Right ventricle myocardium superior (tissue), 1 donor: ENCODE measurements at places on chromosomes 4 and X. TPM values are rescaled to one million over a fixed set of nuclear protein-coding genes. Genes with fewer than 3 reads are reported as not detected.

Gene DDX60
- 4.4 TPM for total RNA-seq

DNA sequence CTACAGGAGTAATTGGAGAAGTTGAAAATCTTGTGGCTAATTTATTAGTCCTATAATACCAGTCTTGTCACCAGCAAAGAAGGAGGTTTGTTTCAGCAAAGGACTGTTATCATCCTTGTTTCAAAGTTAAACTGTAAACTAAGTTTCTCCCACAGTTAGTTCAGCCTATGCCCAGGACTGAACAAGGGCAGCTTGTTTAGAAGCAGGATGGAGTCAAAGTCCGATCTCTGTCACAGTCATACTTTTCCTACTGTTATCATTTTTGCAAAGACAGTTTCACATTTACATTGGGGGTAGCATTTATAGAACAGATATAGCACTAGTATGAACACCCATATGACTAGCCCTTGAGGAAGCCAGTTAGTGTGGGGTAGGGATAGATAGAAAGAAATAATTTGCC, 46.4 kb downstream of the AKAP4 start:
- no peak for DNase-seq

DNA sequence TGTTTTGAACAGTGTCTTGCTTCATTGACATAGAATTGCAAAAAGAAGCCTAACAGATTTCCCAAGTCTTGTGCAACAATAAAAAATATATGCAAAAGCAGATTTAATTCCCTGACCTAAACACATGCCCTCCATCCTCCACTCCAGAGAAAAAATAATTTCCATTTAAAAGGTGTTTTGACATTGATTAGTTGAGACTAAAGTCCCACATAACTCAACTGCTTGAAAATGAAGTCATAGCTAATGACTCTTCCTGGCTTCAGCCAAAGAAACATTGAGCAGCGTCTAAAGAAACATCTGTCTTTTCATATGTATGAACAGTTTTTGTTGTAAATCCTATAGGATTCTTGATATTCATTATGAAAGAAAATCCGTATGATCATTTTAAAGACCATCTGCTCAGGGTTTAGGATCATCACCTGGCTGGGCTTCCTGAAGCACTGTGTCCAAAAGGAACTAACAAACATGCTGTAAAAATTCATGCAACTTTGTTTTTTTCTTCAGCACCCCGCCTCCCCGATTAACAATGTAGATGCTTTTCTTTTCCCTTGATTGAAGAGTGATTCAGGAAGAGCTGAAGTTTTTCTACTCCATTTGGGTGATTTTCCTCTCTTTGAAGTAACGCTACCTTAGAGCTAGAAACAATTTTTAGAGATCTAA, 273.4 kb downstream of the HS3ST1 start:
- DNase-seq, result no peak

DNA sequence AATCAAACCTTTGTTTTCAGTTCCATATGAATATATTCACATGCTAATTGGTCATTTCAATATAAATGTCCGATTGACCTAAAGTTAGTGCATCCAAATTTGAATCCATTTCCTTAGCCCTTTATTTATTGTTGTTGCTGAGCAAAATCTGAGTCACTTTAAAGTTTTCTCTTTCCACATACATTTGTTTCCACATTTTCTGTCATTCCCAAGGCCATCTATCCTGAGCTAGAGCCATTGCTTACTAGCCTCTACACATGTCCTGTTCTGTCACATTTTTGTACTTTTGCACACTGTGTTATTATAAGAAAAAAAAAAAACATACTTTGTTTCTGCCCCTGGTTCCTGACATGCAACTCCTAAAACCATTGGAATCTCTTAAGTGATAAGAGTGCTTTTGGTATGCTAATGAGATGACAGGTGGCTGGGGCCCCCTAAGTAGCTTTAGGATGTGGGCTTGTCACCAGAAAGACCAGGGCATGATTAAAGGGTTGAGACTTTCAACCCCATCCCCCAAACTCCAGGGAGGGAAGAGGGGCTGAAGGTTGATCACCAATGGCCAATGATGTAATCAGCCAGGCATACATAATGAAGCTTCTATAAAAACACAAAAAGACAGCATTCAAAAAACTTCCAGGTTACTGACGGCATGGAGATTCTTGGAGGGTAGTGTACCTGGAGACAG, 353.3 kb upstream of the MAGEB16 start:
- DNase-seq, result no peak

Gene MEPE
- not detected for total RNA-seq

DNA sequence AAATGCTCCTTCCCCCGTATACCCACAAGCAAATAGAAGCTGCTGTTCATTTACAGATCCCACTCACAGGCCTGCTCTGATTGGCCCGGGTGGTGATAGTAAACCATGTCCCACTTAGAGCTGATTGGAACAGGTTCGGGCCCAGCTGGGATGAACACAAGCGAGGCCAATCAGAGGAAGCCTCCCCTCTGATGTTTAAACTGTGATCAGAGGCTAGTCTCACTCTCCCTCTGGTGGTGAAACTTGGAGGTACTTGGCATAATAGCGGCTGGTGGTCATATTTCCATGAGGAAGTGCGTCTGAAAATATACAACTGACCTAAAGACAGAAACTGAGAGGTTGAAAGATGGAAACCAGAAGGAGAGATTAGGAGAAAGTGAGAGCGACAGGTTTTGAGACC, 51.5 kb upstream of the TRPC3 start:
- DNase-seq, result no peak

- no peak for DNase-seq
Observed at GRCh38 chr4:83413676-83414075, 41.9 kb downstream of the HELQ start.

- no peak for DNase-seq
Observed at GRCh38 chr4:37388681-37389365, 144.3 kb downstream of the NWD2 start.

DNA sequence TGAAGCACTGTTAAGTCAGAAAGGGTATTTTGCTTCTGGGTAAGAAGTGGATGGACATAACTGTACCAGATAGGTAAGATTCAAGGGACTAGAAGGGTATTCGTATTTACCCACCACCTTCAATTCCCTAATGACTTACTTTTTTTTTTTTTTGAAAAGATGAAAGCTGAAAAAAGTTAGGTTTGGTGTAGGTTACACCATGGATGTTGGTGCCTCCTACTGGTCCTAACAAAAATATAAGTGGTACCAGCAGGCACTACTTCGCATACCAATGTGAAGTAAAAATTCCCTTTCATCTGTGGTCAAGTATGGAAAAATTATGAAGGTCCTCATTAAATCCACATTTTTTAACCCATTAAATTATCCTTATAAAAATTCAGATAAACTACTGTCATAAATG, 7.2 kb downstream of the ANKRD17 start:
- no peak for DNase-seq

Gene COX7B2
- not detected for total RNA-seq

DNA sequence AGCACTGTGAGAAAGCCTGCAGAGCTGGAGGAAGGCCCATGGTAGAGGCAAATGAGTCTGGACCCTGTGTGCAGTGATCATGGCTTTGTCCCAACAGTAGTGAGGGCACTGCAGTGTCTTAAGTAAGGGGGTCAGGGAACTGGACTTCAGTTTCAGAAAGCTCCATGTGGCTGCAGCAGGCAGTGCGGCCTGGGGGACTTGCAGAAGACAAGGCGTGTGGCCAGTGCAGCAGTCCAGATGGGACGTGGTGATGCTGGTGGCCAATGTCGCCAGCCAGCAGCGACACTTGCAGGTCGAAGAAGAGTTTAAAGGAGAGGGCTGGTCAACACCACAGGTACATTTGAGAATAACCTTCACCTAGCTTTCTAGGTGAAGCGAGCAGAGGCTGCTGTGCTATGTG, 113.4 kb downstream of the ZNF827 start:
- DNase-seq, result no peak

DNA sequence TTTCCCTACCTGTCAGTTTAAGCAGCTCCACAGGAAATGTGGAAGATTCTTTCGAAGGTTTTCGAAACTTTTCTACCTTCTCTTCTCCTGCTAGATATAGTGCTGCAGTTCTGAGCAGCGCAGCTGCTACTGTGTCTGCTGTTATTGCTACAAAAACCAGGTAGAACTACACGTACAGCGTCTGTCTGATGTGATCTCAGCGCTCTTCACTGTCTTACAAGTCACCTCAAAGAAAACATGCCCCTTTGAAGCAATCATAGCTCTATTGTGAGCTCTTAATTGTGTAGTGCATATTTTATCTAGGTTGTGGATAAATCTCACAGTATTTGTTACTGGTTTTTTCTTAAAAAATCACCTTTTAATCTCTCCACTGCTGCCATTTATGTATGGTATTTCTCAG, 147.6 kb upstream of the BMPR1B start:
- no peak for DNase-seq

DNA sequence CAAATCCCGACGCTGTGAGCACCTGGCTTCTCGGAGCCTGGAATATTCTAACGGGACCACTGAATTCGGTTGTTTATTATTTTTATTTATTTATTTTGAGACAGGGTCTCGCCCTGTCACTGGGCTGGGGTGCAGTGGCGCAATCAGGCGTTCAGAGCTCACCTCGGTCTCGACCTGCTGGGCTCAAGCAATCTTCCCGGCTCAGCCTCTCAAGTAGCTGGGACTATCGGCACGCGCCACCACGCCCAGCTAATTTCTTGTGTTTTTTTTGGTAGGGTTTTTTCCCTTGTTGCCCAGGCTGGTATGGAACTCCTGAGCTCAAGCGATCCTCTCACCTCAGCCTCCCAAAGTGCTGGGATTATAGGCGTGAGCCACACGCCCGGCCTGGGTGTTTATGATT, 21.5 kb upstream of the S100P start:
- no peak for DNase-seq

DNA sequence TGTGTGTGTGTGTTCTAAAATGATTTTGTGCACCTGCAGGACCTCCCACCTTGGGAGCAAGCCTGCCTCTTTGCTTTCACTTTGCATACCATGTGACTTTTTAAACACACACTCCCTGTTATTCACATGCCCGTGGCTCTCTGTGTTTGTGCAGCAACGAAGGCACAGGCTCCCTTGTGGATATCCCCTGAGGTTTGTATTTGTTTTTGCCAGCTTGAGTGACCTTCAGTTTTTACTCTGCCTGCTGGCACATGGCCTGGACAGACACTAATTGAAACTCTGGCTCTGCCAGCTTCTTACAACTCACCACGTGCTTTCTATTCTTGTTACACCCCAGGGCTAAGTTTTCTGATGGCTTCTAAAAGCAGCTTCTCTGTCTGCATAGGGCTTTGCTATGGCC, 885.8 kb downstream of the SH3BGRL start:
- peak; percentile 23 for DNase-seq

DNA sequence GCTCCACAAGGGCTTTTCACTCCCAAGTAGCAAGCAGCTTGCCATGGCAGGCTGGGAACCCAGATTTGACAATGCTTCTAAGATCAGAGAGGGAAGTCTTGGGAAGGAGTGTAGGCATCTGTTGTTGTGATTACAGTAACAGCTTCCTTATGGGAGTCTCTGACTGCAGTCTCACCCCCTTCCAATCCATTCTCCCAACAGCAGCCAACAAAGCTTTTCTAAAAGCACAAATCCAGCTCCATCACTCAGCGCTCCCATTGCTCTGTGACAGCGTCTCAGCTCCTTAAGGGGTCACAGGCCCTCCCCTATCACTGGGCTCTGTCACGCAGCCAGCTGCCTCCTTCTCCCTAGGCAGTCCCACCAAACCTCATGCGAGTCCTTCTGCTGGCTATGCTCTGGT, 7.1 kb downstream of the IGFBP7 start:
- DNase-seq, result peak; percentile 61

GRCh38 chr4:25767877-25768725, 94.7 kb downstream of the SEL1L3 start:
- peak; percentile 50 for DNase-seq

GRCh38 chrX:31483336-31483735, 411.5 kb upstream of the FTHL17 start:
- no peak for DNase-seq

GRCh38 chr4:85928775-85929591, 430.9 kb downstream of the MAPK10 start:
- no peak for DNase-seq

DNA sequence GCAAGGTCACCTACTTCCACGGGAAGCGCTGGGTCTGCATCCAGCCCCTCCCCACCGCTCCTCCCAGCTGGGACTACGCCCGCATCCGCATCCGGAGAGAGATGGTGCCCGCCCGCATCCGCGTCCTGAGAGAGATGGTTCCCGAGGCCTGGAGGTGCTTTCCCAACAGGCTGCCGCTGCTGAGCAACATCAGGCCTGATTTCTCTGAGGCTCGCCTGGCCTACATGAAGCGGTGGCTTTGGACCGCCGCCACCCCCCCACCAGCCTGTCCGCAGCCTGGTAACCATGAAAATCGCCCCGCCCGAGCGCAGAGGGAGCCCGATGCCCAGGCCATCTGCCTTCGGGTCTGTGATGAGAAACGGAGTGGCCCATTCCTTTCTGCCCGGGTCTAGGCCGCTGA, 18.1 kb downstream of the CLTRN start:
- no peak for DNase-seq

DNA sequence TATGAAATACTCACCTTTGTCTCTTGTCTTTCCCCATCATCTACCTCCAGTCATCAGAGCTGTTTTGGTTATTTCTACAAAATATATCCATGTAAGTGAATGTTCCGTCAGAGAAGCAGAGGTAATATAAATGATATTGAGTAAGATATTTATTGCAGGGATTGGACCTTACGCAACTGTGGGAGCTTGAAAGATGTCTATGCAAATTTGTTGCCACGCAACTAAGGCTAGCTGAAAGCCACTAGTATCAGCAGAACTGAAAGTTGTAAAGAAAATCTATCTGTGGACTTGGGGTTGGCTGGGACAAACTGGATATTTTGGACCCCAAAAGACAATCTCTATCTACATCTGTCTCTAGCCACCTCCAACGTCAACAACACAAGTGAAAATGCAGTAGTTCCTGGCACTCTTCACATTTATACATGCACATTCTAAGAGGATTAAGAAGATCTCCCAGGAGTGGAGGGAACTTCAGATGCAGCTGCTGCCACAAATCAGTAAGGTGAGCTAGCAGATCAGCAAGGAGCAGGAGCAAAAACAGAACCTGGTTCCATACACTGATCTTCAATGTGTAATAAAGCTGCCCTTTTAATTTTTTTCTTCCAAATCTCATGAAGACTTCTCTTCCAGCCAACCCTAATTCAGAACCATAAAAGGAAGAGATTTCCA, 8.5 kb upstream of the CCSER1 start:
- no peak for DNase-seq

DNA sequence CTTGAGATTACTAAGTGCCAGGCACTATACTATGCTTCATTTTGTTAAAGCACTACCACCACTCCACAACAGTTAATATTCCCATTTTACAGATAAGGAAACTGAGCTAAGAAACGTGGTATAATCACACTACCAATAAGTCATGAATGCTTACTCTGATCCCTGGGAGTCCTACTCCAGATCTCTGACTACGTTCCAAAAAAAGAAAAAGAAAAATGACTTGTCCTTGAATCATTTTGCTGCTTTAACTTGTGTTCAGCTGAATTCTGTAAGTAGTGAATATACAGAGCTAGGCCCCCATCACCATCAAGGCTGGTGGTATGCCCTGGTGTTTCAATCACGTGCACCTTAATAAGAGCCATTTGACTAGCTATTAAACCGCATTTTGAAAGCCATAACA, 39.4 kb downstream of the LDB2 start:
- no peak for DNase-seq

- DNase-seq, result no peak
Observed at GRCh38 chrX:45592101-45592500, 391.4 kb upstream of the DIPK2B start.

- no peak for DNase-seq
Observed at GRCh38 chr4:25007598-25007997, 23.1 kb downstream of the LGI2 start.

- DNase-seq, result no peak
Observed at GRCh38 chr4:86657910-86658309, 63.8 kb downstream of the PTPN13 start.

Gene ATP6AP2
- total RNA-seq, result 41.0 TPM

GRCh38 chr4:183855323-183856190, 49.5 kb upstream of the STOX2 start:
- DNase-seq, result no peak

Gene FGFR3
- total RNA-seq, result 2.9 TPM
